ENCODE measurements at places on chromosomes 5 and 9.

DNA sequence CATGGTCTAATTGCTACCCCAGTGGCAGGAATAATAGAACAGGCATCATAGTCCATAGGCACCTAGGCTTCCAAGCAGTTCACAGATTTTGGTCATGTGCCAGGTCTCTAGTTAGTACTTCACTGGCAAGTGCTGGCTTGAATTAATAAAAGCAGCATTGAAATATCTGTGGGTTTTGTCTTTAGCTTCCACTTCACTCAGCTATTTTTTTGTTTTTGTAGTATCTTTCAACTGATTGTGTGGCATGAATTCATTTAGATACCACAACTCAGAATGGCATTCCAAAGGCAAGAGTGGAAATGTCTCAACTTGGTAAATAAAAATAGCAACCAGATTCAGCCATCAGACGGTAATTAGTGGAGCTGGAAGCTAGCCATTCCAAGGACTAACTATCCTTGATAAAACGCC lies 27.9 kb upstream of the ITGA2 start:
- DNase-seq: no peak

DNA sequence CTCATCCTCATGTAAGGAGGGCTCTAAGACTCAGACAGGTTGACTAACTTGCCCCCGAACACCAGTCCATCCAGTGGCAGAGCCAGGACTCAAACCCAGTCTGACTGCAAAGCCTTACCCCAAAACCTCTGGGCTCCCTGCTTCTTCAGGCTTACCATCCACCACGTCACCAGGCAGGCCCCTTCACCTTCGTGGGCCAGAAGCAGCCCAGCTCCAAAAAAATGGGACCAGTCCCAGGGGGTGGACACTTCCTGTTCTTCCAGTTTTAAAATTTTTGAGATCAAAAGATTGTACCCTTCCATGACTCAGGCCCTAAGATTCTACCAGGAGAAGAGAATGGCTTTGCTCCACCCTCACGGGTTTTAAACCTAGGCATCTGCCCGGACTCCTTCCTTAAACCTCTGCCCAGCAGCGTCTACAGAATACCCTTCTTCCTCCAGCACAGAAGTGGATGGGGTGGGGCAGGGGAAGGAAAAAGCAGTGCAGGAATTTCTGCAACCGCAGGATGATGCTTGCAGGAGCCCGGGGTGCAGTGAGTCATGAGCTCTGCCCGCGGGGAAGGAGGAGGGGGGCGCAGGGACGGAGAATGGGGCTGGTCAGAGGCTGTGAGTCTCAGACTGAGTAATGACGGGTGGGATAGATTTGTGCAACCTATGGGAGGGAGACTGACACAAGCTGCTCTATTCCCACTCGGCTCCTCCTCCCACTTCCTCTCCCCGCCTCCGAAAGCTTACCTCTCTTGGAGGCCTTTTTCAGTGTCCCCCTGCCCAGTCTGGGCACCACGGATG lies 50.4 kb upstream of the STXBP1 start:
- peak; percentile 65 for DNase-seq

DNA sequence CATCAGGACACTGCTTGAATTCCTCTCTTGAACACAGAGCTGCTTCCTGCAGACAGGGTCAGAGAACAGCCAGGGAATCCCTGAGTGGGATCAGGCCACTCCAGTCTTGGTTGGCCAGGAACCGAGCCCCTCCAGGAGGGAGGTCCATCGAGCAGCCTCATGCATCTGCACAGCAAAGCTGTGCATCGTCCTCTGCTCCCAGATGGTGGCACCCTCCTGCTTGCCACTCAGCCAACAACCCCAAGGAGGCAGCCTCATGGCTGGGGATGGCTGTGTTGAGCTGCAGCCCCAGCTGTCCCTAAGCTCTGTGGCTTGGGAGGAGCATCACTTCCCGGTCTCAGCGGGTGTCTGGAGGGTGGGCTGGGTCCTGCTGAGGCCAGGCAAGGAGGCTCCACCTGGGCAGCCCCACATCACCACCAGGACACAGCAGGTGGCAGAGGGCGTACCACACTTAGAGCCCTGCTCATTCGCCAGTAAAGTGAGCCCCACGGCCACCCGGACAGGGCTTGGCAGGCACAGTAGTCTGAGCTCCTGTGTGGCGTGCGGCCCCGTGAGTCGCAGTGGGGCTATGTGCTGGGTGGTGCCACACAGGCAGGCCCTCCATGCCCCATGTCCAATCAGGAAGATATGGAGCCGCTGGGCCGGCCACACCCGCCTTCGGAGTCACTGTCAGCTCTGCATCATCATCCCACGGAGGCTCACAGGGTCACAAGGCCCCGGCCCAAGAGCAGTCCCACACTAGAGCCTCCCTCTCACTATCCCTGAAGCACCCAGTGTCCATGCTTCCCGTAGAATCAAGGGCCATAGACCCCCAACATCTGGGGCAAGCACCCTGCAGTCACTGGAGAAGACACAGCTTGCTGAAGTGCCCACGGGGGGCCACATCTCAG lies 11.9 kb downstream of the LPCAT1 start:
- DNase-seq: no peak

- DNase-seq: no peak
Measured at GRCh38 chr5:168946363-168946762, 354.6 kb downstream of the SLIT3 start.

DNA sequence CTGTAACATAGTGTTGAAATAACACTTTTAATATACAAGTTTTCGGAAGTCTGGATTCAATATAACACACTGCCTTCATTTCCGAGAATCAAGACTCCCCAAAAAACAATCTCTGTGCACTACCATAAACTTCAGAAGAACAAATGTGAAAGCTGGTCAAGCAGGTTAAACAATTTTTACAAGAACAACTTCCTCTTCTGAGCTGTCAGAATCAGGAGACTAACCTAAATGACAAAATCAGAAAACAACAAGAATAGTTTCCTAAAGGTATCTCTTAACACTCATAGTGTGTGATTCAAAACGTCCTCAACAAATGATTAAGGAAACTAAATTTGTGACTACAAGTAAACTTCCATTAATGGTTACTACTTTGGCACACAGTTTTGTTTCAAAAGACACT lies 11.6 kb downstream of the C9orf72 start:
- DNase-seq: no peak

DNA sequence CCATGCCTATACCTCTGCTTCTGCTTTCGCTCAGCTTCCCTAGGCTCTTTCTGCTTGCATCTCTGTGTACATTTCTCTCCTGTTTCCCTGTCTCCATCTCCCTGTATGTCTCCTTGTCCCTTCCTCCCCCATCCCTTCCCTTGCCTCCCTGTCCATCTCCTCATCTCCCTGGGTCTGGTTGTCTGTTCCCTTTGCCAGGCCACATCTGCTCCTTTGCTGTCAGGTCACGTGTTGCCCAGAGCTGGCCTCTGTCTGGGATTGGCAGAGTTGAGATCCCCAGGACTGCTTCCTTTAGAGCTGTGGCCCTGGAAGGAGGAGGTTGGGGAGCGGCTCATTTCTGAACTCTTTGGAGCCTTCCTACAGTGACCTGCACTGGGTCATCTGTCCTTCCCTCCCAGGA lies 31.8 kb upstream of the PTGS1 start:
- DNase-seq: no peak

- DNase-seq: no peak
Measured at GRCh38 chr5:98204798-98205197, 568.7 kb upstream of the RGMB start.

Measured in GOT3 (cell line).